NCI-H1417 (cell line): ENCODE measurements at places on chromosomes 13 and 19.

GRCh38 chr13:26054896-26055295 lies 3.1 kb upstream of the SHISA2 start:
- no peak for DNase-seq

DNA sequence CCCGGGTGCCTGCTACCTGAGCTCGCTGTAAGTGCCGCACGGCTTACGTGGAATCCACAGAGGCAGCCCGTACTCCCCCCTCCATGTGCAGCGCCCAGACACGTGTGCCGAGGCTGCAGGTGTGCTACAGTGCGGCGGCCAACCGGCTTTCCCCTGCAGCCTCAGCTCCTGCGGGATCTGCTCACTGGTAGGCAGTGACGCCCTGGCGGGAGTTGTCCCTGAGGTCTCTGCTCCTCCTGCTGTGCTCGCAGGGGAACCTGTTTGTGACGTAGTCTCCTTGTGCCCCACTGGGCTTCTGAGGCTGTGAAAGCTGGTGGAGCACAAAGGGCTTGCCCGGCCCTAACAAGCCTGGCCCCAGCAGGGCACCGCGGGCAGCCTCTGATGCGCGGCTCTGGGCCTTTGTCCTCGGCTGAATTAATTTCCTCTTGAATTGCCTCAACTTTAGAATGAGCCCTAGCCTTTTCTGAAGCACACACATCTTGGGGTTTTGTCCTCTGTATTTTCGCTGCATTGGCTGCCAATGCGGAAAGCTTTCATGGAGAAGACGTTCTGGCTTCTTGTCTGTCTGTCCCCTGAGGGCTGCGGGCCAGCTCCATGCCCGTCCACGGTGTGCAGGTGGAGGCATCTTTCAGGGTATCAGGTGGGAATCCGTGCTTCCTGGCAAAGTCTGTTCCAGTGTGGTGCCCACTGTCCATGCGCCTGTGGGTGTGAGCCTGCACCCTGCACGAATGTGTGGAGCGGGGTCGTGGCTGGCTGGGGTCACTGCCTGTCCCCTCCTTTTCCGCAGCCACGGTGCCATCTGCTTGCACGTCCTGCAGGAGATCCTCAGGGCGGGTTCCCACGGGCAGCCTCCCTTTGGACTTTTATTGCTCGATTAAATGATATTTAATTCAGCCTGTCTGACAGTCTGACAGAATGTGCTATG lies 77.3 kb upstream of the MCF2L start:
- DNase-seq: peak; percentile 52

DNA sequence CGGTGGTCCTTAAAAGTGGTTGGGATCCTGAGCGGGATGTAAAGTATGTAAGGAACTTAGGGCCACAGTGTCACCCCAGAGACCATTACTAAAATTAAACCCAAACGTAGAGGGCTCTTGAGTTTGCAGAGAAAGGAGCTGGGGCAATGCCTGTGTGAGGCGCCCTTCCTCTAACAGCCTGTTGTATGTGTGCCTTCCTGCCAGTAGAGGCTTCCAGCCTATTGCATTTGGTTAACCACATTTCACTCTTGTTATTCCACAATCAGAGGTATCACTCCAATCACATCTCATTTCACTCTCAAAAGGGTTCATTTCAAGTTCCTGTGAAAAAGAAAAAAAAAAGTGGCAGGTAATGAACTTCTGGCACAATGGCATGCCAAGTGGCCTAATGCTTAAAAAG lies 29.4 kb downstream of the DIAPH3 start:
- no peak for DNase-seq

DNA sequence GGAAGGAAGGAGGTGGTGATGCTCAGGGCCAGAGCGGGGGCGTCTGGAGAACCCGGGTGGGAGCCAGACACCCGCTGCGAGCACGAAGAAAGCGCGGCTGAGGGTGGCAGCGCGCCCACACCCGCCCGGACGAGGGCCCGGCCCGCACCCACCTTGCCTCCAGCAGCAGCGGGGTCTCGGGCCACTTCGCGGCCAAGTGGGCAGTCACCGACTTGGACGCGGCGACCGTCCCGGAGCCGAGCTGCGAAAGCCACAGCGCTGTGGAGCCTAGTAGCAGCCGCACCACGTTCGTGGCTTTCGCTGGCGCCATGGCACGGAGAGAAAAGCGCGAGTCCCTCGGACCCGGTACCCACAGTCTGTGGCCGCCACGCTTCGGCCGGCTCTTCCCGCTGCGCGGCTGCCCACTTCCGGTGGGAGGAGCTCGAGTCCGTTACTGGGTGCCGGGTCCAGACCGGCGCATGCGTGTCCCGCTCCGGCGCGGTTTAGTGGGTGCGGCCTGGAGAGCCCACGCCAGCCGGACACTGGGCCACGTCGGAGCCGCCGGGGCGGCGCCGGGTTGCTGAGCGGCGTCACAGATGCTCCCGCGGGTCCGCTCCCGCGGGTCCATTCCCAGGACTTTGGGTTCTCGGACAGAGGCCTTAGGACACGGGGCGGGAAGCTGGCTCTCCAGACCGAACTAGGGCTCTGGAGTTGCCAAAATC lies at the start of gene UGGT2:
Gene UGGT2 (minus strand): TSS at position 399 of the 701 bp plus-strand sequence. CDS start 89 bp downstream, at position 310.
- DNase-seq: peak; percentile 98
